Activated CD8-positive, alpha-beta memory T cell treated with anti-CD3 and anti-CD28 coated beads for 36 hours (primary cell): ENCODE measurements at places on chromosomes 12 and 14. TPM values are rescaled to one million over a fixed set of nuclear protein-coding genes. Genes with fewer than 3 reads are reported as not detected.

The KRT72 gene
- total RNA-seq = not detected

The ST8SIA1 gene
- total RNA-seq = 3.5 TPM

The CD27 gene
- total RNA-seq = 134 TPM

The FOXA1 gene
- not detected for total RNA-seq

The SYNJ2BP gene
- total RNA-seq = 4.8 TPM

The CDH24 gene
- total RNA-seq = 0.82 TPM

The DACT1 gene
- total RNA-seq = 0.48 TPM

The PLEKHA5 gene
- 4.6 TPM for total RNA-seq

The ZFC3H1 gene
- 42.1 TPM for total RNA-seq

The KRT73 gene
- total RNA-seq = not detected

The AVPR1A gene
- total RNA-seq = not detected

The TSHR gene
- total RNA-seq = not detected

The WIF1 gene
- total RNA-seq = not detected

The CLEC14A gene
- total RNA-seq = not detected

The LTB4R2 gene
- 10.4 TPM for total RNA-seq

The FGF6 gene
- not detected for total RNA-seq

The MNAT1 gene
- 40.6 TPM for total RNA-seq

The MIP gene
- total RNA-seq = not detected

The OVCH1 gene
- total RNA-seq = not detected

The PLCZ1 gene
- total RNA-seq = not detected

The DLGAP5 gene
- total RNA-seq = 46.6 TPM

The KCNK10 gene
- total RNA-seq = not detected

The METTL1 gene
- 74.5 TPM for total RNA-seq

The TMCC3 gene
- total RNA-seq = 0.10 TPM

The MORN3 gene
- 1.6 TPM for total RNA-seq

The CELA1 gene
- not detected for total RNA-seq

The FAM181A gene
- total RNA-seq = not detected

The KRT79 gene
- 0.44 TPM for total RNA-seq

The OAS2 gene
- 44.7 TPM for total RNA-seq

The ABCC9 gene
- not detected for total RNA-seq

The EEA1 gene
- total RNA-seq = 17.1 TPM

The FITM1 gene
- total RNA-seq = 0.31 TPM

The GLT8D2 gene
- total RNA-seq = 0.10 TPM

The FBLN5 gene
- total RNA-seq = 0.51 TPM

The FOS gene
- total RNA-seq = 4.3 TPM

The DPY19L2 gene
- total RNA-seq = 8.7 TPM

The C12orf56 gene
- total RNA-seq = not detected

The PTPRO gene
- not detected for total RNA-seq

The CD163 gene
- not detected for total RNA-seq
